ENCODE measurements at places on chromosomes 5 and 9.

DNA sequence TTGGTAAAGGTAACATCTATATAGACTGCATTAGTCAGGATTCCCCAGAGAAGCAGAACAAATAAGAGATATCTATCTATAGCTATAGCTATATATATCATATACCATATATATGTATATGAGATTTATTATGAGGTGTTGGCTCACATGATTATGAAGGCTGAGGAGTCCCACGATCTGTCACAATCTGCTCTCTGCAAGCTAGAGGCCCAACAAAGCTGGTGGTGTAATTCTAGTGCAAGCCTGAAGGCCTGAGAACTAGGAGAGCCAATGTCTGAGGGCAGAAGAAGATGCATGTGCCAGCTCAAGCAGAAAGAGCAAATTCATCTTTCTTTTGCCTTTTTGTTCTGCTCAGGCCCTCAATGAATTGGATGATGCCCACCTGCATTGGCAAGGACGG is 102.2 kb upstream of the PLPPR1 start:
- no peak for DNase-seq

GRCh38 chr5:142661143-142661542 is 24.7 kb downstream of the FGF1 start:
- DNase-seq, result no peak

DNA sequence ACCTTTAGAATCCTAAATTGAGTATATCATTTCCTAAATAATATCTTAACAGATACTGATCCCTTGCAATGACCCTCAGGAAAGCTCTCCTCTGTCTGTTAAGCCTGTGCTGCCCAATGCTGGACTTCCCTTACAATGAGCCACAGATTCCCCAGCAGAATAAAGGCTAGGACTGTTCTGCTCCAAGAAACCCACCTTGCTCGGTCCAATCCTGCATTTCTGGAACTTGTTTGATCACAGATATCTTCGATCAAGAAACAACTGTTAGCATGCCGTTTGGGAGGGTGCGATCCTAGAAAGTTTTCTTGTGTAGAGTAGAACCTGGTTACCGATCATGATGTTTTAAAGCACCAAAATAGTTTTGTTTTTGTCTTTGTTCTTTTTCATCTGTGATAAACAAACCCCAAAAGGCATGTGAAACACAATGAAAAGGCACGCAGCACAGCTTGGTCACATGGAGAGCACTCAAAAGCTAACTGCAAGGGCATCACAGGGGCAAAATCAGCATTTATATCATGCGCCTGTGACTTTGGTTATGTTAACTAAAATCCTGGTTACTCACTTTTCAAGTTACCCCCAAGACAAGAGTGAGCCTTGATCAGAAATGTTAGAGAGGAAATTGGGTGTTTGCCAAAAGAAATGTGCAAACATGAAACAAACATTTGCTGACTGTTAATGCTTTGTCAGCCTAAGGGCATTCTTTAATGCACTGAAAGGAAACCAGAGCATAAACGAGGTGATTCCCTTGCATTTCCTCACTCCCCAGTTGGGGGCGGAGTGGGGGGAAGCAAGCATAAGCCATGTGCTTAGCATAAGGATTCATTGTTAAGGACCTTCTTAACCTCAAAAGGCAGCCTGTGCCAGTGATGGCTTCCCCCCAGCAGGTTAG is 61.9 kb upstream of the ADAMTS16 start:
- no peak for DNase-seq

GRCh38 chr5:82332064-82332855 is 54.1 kb upstream of the RPS23 start:
- no peak for DNase-seq

- DNase-seq, result peak; percentile 23
These were observed 494 bp downstream of the CERT1 start for GRCh38 chr5:75510836-75511434.

GRCh38 chr5:93251347-93251746 is 329.7 kb downstream of the NR2F1-AS1 start:
- DNase-seq, result no peak

DNA sequence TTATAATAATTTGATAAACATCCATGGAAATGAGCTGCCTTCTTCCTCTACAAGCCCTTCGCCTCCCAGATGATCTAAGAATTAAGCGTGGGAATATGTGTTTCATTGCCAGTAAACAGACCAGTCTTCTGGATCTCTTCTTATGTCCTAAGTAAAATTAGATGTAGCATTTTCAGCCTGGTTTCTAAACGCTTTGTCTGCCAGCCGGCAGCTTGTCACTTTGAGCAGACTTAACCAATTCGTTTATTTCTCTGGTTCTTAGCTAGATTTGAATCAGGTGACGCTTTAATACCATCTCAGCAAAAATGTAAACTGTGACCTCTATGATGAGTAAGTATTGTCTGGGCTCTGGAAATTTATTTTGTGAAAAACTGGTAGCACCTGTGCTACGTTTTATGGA is 380.6 kb upstream of the NUDT12 start:
- no peak for DNase-seq

DNA sequence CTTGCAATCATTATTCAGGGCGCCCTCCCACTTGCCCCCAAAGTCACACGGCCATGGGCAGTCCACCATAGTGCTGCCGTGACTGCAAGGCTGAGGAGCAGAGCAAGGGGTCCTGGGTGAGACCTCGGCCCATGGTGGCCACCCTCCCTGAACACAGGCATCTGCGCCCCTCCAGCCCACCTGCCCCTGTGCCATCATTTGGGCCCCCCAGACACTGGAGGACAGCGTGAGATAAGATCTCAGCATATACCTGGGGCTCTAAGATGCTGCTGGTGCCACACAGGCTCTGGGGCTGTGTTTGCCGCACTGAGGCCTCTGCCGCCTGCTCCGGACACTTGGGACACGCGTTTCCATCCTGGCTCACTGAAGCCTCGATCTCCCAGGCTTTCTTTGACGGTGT is 3.5 kb downstream of the TMEM250 start:
- no peak for DNase-seq

DNA sequence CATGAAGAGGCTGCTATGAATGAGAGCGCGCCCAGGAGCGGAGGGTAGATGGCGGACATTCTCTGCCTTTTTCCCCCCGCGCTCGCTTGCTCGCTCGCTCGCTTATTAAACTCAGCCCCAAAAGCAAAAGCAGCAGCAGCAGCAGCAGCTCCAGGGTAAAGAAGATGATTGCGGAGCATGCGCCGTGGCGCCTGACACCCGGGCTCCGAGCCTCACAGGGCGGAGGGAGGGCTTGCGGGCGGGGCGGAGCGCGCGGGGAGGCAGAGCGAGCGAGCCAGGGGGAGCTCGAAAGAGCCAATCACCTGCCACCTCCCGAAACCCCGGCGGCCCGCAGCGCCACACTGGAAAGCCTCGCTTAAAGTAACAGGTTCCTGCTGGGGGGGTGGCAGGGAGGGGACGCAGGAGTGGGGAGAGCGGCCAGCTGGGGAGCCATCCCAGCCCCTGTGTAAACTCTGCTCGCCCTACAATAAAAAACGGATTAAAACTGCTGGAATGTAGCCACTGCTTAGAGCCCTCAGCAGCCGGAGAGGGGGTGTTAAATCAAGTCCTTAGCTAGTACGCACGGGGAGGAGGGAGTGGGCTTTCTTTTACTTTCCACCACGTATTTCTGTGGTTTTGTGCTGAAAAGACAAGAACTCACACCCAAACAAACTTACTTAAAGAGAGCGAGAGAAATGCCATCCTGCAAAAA is at the start of gene MLLT3:
Gene MLLT3 (minus strand): TSS at position 170 of the 691 bp plus-strand sequence.
- DNase-seq, result peak; percentile 94

GRCh38 chr5:139470821-139471300 is at the start of gene SMIM33:
SMIM33 (plus strand) TSS chr5:139471004; CDS start chr5:139471122, 118 bp downstream.
- no peak for DNase-seq

DNA sequence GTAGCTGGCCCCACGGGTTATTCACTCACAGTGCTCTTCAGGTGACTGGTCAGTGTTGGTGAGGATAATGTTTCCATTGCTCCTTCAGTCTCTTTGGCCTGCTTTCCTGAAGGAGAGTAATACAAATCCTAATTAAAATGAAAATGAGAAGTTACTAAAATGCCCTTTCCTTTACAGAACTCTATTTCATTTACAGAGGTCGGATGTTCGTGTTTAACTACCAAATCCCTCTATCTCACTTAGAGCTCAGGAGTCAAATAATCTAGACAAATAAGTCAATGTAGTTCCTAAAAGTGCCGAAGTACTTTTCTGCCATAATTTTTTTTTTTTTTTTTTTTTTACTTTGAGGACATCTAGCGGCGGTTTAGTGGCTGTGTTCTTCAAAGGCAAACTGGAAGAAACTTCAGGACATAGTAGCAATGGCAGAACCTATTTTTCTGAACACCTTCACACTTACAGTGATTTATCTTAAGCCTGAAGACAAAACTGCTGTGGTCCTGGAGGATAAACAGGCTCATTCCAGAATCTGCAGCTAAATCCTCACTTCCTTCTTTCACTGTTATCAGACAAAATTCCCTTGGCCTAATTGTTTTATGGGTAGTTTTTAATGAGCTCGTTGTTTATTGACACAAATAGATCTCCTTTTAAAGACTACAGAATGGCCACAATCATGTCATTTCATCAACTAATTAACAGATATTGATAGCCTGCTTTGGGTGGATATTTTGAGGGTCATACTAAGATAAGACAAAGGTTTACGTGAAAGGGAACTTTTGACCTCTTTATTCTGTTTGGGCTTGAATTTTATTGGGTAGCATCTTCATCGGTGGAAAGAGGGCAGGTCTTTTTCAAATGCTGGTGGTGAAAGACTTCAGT is 207.6 kb upstream of the DMRTA1 start:
- DNase-seq, result no peak

GRCh38 chr5:160699301-160699700 is 152.7 kb downstream of the ATP10B start:
- no peak for DNase-seq

DNA sequence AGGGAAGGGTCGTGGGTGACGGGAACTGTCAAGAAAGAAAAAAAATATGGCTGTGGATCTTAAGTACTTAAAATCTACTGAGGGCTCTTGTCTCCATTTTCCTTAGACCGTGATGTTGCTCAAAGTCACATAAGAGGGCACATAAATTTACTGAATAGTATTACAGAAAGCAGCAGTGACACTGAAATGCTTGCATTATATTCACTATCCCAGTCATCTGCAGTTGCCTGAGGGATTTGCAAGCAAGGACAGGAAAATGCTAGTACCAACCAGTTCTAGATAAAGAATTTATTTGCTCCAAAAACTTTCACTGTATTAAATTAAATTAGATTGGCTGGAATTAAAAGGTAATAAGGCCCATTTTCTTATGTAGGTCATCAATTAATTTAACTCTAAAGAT is 106.5 kb upstream of the CCDC152 start:
- no peak for DNase-seq

DNA sequence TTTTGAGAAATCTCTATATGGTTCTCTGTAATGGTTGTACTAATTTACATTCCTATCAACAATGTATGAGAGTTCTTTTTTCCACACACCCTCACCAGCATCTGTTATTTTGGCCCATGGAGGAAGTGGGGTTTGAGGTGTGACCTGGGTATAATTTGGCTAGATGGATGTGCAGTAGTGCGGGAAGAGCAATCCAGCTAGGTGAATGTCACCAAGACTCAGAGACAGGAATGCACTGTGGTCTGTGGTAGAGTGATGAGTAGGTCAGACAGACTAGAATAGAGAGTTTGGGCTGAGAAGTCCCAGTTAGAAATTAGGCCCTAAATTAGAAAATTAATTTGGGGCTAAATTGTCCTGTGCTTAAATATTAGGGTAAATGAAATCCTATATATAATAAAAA is 32.8 kb upstream of the PIP5K1B start:
- no peak for DNase-seq

- DNase-seq, result no peak
These were observed 123.2 kb downstream of the TEX10 start for GRCh38 chr9:100229561-100229960.

GRCh38 chr5:54580997-54581811 is 63.6 kb downstream of the SNX18 start:
- DNase-seq, result no peak

GRCh38 chr9:6876195-6876894 is 118.6 kb downstream of the KDM4C start:
- no peak for DNase-seq

DNA sequence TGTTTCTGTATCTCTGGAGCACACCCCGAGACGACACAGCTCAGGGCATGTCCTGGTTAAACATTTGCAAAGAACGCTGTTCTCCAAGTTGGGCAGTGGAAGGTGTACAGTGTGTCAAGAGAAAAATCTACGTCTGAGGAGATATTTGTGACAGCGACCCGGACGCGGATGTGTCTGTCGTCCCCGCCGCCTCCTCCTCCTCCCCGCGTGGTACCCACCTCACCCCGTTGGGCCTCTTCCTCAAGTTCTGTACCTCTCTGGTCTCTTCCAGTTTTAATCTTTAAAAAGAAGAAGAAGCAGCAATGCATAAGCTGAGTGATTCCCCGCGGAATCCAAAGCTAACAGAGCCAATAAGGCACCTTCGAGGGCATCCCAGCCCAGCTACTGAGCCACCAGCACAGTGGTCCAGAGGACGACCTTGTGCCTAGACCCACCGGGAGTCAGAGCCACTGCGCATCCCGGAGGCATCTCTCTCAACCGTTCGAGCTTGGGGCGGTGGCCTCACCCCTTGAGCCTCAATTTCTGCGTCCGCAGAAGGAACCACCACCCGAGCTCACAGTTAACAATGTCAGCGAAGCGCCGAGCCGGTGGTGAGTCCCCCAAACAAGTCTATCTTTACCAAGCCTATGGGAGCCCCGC is 467 bp downstream of the C9orf78 start:
- DNase-seq, result no peak

DNA sequence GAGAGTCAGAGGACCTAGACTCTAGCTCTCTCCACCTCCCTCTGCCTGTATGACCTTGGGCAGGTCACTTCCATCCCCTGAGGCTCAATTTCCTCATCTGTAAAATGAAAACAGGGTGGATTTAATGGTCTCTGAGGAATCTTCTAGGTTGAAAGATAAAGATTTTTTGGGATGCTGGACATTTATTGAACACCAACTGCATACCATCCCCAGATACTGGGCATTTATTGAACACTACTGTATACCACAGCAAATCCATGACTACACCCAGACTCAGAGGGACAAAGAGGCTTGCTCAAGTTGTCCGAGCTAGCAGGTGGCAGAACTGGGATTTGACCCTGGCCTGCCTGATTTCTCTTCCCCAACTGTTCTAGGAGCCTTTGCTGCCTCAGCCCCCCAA is 25.0 kb upstream of the CPLX2 start:
- no peak for DNase-seq

GRCh38 chr5:109876941-109877669 is 187.4 kb downstream of the MAN2A1 start:
- no peak for DNase-seq

- no peak for DNase-seq
These were observed 509.4 kb upstream of the C9orf72 start for GRCh38 chr9:28082671-28083070.

DNA sequence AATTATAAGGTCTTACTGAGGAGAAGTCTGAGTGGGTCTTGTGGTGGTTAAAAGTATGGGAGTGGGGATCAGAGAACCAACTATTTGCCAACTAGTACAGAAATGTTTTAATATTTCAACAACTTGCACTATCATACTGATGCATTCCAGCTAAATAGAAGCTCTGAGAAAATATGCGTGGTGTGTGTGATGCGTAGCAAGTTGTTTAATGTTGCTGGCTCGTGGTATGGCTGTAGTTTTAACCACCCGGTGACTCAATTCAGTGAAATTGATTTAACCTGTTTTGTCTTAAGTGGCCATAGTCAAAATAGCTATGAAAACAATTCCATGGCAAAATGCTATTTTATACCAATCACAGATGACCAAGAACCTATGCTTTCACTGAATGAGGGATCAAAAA is 176.5 kb upstream of the SLC24A2 start:
- DNase-seq, result no peak

GRCh38 chr5:103514371-103514770 is 48.2 kb downstream of the NUDT12 start:
- no peak for DNase-seq

- peak; percentile 35 for DNase-seq
These were observed 69.2 kb upstream of the CCDC180 start for GRCh38 chr9:97237951-97238889.
